ENCODE measurements at places on chromosomes 2 and 18. TPM values are rescaled to one million over a fixed set of nuclear protein-coding genes. Genes with fewer than 3 reads are reported as not detected.
A peak's percentile ranks its signal among the peaks of the same experiment; 100 is the strongest.

- DNase-seq, result no peak
These were observed 2.9 kb downstream of the LRRTM4 start for GRCh38 chr2:77519164-77519887.

DNA sequence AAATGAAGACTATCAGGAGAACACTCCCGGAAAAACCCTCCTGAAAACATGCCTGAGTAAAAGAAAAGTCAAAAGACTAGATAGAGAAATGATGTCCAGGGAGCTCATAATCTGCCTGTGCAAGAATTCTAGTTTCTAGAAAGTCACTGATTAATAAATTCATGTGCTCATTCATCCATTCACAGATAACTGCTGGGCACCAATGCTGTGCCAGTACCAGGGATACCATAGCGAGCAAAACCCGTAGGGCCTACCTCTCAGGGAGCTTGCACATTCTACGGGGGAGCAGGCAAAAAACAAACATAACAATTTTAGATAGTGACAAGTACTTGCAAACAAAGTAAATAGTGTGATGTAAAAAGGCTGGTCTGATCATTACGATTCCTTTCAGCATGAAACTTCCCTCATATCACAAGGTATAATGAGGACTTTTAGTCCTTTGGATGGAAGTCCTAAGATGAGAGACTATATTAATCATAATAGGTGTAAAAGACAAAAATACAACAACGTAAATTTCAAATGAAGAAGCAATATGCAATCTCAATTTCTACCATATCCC lies 289.9 kb downstream of the AFF3 start:
- no peak for DNase-seq

DNA sequence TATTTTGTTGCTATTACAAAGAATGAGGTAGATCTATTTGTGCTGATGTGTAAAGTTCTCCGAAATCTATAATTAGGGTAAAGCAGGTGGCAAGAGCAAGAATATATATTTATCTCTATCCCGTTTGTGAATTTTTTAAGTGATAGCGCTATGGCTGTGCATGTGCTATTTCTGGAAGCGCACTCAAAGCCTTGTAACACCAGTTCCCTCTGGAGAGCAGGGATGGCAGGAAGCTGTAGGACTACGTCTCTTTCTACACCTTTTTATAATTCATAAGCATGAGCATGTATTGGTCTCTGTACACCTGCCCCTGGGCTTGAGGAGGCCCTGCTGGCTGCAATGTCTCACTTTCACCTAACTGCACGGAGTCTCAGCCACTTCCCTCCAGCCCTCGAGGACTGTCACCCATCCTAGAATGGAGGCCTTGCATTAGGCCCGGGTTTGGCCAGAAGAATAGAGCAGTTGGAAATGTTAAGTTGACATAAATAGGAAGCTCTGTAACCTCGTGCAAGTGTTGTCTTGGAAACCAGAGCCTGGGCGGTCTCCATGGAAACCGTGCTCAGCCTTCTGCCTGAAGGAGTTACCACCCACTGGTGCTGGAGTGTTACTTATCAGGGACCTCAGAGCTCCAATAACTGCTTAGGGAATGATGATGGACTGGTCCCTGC lies 20.9 kb downstream of the ITM2C start:
- DNase-seq, result no peak

Gene SOX11
- total RNA-seq, result not detected

DNA sequence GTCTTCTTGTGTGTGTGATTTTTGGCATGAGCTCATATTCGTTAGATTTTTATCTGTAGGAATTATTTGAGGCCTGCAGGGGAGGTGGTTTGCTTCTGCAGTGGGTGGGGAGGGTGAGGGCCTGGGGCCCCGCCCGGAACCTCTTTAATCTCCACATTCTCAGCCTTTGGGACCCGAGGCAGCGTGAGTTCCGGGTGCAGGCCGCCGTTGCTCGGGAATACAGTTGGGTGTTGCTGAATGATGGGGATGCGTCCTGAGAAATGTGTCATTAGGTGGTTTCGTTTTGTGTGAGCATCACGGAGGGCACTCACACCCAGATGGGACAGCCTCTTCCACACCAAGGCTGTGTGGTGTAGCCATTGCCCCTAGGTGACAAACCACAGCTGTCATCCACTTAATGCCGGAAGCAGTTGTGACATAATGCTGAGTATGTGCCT lies 13.7 kb upstream of the GAL3ST2 start:
- DNase-seq, result no peak

DNA sequence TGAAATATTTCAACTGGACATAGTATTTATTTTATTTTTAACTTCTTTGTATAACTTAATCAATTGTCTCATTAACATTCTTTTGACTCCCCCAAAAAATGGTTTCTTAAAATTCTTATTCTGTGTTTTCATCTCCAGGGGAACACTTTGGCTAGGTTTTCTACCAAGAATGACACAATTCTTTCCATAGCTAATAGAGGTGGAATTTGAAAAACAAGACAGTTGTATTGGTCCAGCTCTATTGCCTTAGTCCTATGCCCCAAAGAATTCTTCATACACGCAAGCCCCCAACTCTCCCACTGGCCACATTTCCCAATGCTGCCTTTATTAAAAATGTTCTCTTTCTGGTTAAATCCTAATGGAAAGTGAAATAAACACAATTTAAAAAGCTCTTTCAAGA lies 104.7 kb upstream of the PKDCC start:
- DNase-seq, result no peak

GRCh38 chr2:186842373-186842772 lies 6.6 kb downstream of the ZSWIM2 start:
- DNase-seq, result no peak

DNA sequence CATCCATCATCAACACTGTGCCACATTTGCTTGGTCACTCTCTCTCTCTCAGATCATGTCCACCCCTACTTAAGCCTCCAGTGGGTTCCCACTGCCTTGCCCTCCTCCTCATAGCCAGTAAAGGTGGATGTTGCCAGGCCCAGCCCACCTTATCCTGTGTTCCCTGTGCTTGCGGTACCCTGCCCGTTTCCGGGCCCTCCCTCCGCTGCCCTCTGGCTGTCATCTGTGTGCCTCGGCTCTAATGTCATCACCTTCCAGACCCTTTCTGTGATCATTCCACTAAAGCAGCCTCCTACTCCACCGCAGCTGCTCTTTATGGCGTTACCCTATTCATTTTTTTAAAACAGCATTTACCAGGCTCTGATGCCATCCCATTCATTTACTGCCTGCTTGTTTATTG lies 305.7 kb upstream of the SKOR2 start:
- no peak for DNase-seq

Gene RAB31
- total RNA-seq, result 1.7 TPM

DNA sequence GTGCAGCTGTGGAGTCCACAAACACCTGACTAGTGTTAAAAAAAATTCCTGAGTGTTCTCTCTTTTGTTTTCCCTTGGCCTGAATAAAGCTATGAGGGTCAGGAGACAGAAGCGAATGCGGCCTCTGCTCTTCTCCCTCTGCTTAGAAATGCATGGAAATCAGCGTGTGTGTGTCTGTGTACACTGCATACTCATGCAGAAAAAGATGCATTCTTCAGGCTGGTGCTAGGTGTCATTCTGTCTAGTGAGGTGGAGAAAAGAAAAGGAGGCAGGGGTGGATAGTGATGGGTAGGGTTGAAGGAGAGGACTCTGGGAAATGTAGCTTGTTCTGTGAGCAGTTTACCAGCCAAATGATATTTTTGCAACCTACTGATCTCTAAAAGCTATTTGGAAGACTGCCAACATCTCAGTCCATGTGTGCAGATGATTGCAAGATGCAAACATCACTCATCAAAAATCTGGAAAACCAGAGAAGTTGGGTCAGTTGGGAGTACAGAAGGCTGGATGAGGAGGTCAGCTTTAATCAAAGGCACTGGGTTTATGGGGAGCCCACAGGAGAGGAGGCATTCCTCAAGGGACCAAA lies 177.7 kb downstream of the INSIG2 start:
- no peak for DNase-seq

DNA sequence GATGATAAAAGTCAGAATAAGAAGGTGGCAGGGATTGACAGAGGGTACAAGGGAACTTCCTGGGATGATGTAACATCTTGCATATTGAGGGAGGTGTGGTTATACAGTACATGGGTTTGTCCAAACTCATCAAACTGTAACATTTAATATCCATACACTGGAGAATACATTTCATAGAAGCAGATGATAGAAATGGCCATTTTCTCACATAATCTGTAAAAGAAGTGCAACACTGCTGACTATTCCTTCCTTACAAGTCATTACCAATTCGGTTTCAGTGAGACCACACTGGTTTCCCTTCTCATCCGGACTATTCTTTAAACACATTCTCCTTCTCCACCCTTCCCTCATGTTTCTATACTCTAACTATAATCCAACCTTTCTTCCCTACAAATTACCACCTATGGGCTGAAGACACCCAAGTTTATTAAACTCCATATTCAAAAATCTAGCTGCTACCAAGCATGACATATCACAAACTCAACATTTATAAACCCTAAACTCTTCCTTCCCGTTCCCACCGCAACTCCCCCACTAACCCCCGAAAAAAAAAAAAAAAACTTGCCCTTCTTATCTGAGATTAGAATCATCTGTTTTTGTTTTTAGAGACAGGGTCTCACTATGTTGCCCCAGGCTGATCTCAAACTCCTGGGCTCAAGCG lies 1.6 kb downstream of the COX7A2L start:
- no peak for DNase-seq

DNA sequence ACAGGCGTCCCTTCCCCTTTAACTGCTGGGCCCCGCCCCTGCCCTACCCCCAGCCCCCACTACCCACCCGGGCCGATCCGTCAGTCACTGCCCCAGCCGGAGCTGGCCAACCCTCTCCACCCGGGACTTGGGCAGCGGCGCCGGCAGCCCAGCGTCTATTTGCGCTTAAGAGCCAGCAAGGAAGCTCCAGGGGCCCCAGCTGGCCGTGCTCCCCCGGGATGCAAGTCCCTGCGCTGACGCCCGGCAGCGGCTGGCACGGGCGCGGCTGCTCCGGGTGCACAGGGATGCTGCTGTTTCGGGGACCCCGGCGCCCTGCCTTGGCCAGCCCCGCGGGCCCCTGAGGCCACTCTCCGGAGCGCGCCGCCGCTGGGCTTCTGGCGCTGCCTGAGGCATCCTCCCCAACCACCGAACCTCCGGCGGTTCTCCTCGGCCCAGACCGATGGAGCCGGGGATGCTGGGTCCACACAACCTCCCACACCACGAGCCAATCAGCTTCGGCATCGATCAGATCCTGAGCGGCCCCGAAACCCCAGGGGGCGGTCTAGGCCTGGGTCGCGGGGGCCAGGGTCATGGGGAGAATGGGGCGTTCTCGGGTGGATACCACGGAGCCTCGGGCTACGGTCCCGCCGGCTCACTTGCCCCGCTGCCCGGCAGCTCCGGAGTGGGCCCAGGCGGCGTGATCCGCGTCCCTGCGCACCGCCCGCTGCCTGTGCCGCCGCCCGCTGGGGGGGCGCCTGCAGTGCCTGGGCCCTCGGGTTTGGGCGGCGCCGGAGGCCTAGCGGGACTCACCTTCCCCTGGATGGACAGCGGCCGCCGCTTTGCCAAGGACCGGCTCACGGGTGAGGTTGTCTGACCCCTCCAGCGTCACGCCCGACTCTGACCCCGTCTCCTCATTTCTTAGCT lies at the start of gene TLX2:
Gene TLX2, plus strand, starts transcription at position 83 of the 903 bp plus-strand sequence. Its CDS starts 357 bp downstream, at position 440.
- no peak for DNase-seq

GRCh38 chr2:101790857-101791256 lies 93.3 kb downstream of the MAP4K4 start:
- DNase-seq, result no peak

DNA sequence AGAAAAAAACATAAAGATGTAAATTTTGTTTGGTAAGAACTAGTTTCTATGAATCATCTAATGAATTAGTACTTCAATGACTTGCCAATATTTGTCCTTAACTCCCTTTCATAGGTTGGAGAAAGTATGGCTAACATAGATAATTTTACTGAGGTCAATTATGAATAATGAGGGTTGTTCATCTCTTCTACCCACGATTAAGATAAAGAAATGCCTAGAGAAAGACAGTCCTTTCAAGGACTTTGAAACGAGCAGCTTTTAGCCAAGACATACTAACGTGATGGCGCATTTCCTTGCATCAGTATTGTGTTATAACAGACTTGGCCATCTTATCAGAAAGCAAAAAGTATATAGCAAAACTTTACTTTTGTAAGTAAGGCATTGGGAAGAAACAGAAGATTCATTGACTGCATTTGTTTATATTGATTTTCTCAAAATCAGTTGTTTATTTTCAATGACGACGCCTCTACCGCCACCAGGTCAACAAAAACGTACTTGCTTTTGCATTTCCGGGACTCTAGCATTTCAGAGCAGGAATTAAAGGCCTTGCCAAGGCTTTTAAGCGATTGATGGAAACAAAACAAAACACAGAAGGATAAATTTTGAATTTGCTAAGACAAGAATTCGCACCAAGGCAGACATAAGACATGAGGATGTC lies 961 bp downstream of the RBM43 start:
- DNase-seq, result peak; percentile 22

DNA sequence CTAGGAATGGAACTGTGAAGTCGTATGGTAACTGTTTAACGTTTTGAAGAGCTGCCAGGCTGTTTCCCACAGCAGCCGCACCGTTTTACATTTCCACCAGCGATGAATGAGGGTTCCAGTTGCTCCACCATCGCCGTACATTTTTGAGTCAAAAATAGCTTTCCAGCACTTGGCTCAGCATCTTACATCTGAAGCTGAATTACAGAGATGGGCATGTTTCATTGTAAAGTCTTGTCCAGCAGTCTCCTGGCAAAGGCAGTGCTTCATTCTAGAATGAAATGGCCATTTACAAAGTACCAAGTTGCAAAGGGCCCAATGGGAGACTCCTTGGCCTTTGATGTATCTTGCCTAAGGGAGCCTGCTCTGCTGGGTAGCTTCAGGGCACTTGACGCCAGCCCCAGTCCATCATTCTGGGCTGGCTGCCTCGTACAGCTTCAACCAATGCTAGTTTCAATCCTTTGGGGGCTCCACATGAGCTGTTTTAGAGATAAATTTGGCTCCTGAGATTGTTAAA lies 45.1 kb downstream of the ATIC start:
- no peak for DNase-seq

DNA sequence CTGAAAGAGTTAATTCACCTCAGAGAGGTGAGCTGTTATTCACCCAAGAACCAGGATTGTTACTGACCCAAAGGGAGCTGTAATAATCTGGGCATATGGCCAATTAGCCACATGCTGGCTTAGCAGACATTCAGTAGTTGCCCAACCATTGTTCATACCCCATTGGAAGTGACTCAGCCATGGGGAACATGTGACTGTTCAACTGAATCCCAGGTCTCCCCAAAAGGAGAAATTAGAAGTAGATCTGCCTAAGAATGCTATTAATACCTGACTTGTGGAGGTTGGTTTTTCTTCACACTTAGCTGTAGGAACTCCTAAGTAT lies 272.6 kb upstream of the UBE2E3 start:
- DNase-seq, result peak; percentile 74

Gene CXCR1
- total RNA-seq, result not detected

Data from HT-29 (cell line).